ENCODE measurements at places on chromosomes 13 and 19.

- peak; percentile 89 for ATAC-seq
Observed at GRCh38 chr13:77919246-77919920, 752 bp upstream of the EDNRB start.

DNA sequence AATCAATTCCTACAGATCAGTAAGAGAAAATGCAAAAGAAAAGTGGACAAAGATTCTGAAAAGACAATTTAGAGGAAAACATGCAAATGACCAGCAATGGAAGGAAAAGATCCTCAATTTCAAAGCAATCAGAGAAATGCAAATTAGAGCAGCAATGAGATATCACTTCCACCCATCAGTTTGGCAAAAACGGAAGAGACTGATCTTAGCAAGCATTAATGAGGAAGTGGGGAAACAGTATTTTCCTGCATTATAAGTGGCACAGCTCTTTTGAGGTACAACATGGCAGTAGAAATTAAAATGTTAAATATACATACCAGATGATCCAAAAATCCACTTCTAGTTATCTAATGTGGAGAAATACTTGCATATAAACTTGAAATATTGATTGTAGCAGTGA, 69.1 kb upstream of the SLC7A1 start:
- no peak for ATAC-seq

DNA sequence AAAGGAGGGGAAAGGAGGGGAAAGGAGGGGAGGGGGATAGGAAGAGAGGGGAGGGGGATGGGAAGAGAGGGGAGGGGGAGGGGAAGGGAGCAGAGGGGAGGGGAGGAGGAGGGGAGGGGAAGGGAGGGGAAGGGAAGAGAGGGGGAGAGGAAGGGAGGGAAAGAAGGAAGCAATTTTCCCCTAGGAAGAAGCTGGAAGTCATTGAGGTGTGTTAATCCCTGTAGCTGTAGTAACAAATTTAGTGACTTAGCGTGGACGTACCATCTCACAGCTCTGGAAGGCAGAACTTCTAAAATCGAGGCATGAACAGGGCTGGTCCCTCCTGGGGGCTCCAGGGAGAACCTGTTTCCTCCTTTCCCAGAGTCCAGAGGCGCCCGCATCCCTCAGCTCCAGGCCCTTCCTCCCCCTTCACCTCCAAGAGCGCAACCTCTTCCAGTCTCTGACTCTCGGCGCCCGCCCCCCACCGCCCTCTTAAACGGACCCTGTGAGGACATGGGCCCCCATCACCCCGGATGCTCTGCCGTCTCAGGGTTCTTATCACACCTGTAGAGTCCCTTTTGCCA, 5.6 kb upstream of the CDC34 start:
- no peak for ATAC-seq

GRCh38 chr13:88068975-88069374, 397.8 kb downstream of the SLITRK5 start:
- no peak for ATAC-seq

GRCh38 chr19:34310494-34310981, 54.5 kb upstream of the GPI start:
- ATAC-seq = no peak
